ENCODE measurements at places on chromosomes 6 and 20. TPM values are rescaled to one million over a fixed set of nuclear protein-coding genes. Genes with fewer than 3 reads are reported as not detected.

DNA sequence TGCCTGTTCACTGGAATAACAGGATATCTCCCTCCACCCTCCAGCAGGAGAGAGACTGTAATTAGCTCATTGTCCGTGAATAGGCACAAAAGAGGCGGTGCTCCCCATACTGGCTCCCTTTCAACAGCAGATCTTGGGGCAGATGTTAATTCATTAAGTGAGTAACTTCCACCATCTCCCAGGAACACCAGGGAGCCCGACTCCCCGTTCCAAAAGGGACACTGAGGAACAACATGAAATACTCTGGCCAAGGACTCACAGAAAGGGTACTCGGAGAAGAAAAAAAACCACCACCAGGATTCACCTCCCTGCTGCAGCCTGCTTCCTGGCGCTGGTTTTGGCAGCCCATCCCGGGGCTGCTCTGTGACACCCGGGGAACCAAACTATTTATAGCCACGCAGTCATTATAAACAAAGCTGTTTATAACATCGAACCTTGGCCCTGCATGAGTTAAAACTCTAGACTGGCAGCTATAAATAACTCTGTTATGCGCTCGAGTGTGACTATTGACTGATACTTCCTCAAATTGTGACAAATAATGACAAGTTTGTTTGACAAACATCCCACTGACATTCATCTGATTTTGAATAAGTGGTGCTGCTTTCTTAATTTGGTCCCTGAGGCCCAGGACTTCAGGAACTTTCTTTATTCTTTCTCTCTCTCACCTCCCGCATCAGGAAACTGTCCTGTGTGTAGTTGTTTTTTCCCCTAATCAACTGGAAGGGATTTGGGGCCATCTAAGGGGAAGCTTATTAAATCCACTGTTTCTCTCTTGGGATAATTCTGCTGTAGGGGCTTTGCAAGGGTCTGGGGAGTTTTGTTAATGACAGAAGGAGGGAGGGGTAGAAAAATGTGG is 521.6 kb downstream of the CD83 start:
- H3K4me1 ChIP-seq: peaks cover 42% of the 10 kb centered on the region
- no peaks in the 10 kb centered on the region for H3K27me3 ChIP-seq
- H3K36me3 ChIP-seq: no peaks in the 10 kb centered on the region
- H3K27ac ChIP-seq: peak overlapping the region; percentile 28

DNA sequence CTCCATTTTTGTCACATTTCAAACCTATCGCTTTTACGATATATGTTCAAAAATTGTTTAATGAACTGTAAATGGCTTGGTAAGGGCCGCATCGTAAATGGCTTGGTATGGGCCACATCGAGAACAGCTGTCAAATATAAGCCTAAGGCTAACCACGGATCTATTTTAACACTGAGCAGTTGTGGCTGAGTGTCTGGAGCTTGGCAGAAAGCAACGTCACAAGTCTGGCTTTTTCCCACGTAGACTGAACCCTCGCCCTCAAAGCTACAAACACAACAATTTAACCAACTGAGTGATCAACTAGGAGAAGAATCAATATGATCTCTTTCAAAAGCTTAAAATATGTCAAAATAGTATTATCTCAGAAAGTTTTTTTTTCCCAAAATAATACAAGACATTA is 71.4 kb upstream of the PRSS16 start:
- no peaks in the 10 kb centered on the region for H3K4me1 ChIP-seq
- no peaks in the 10 kb centered on the region for H3K27me3 ChIP-seq
- no peaks in the 10 kb centered on the region for H3K36me3 ChIP-seq
- no peak overlapping the region for H3K27ac ChIP-seq

- no peaks in the 10 kb centered on the region for H3K36me3 ChIP-seq
- no peaks in the 10 kb centered on the region for H3K27me3 ChIP-seq
- no peak overlapping the region for H3K27ac ChIP-seq
- H3K4me3 ChIP-seq: no peak overlapping the region
- no peak for DNase-seq
- H3K4me1 ChIP-seq: no peaks in the 10 kb centered on the region
Observed at GRCh38 chr20:14830899-14831298, 493.5 kb upstream of the FLRT3 start.

- DNase-seq: no peak
- no peaks in the 10 kb centered on the region for H3K27me3 ChIP-seq
- no peaks in the 10 kb centered on the region for H3K4me1 ChIP-seq
- H3K4me3 ChIP-seq: no peak overlapping the region
Observed at GRCh38 chr6:11788043-11788442, 9.4 kb upstream of the ADTRP start.

DNA sequence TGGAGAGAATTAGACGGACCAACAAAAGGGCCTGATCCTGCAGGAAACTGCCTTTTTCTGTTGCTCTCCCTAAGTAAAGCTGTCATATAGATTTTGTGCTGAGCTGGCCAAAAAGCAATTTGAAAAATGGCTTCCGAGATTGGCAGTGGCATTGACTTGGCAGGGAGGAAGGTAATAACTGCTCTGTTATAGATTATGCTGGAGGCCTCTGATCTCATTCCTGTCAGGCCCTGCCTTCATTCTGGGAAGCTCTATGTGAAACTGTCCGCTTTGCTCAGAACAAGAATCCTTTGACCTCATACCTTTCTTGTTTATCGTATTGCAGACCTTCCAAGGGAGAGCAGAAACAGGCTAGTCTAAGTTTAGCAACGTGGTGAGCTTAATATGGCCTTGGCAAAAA is 234.4 kb downstream of the PHACTR1 start:
- no peak overlapping the region for H3K27ac ChIP-seq
- H3K36me3 ChIP-seq: no peaks in the 10 kb centered on the region
- no peaks in the 10 kb centered on the region for H3K27me3 ChIP-seq

GRCh38 chr6:138666636-138667035 is 106.9 kb upstream of the CCDC28A start:
- H3K36me3 ChIP-seq: no peaks in the 10 kb centered on the region
- H3K27me3 ChIP-seq: no peaks in the 10 kb centered on the region
- no peak overlapping the region for H3K4me3 ChIP-seq
- H3K27ac ChIP-seq: no peak overlapping the region

CHMP4B gene
- 68.5 TPM for total RNA-seq

- no peak overlapping the region for H3K4me3 ChIP-seq
- peaks cover 22% of the 10 kb centered on the region for H3K4me1 ChIP-seq
- no peaks in the 10 kb centered on the region for H3K27me3 ChIP-seq
- H3K27ac ChIP-seq: no peak overlapping the region
- H3K36me3 ChIP-seq: peaks cover 7% of the 10 kb centered on the region
Observed at GRCh38 chr20:4445784-4446183, 275.9 kb upstream of the PRND start.

DNA sequence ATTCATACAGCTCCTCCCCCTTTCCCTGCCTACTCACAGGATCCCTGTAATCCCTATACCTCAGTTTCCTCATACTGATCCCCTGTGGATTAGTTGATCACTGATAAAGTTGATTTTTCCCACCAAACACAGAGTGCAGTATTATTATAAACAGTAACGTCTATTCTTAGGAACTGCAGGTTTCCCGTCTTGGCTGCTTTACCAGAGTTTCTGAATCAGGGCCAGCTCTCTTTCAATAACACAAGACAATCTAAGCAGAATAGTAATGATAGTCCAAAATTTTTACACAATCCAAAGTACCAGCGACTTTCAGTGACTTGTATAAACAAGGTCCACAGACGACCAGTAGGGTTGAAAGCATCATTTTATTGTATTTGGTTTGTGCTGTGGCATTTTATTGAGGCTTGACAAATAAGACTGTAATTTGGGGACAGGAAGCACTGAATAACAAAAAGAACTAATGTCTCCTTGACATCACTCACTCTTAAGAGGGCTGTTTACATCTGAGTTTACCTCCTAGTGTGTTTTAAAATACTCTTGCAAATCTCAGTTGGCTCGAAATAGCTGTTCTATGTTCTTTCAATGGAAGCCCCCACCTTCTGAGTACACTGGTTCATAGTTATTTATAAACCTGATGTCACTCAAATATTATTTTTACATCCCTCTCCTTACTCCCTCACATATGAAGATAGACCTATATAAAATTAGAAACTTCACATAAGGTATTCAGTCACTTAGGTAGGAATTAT is 6.1 kb upstream of the JARID2 start:
- H3K36me3 ChIP-seq: no peaks in the 10 kb centered on the region
- H3K4me3 ChIP-seq: no peak overlapping the region
- DNase-seq: no peak
- peaks cover 7% of the 10 kb centered on the region for H3K4me1 ChIP-seq
- H3K27me3 ChIP-seq: no peaks in the 10 kb centered on the region

GRCh38 chr20:14335052-14335451 is 2.4 kb downstream of the FLRT3 start:
- no peak overlapping the region for H3K27ac ChIP-seq
- DNase-seq: no peak
- H3K4me1 ChIP-seq: no peaks in the 10 kb centered on the region
- H3K4me3 ChIP-seq: no peak overlapping the region
- H3K36me3 ChIP-seq: no peaks in the 10 kb centered on the region

DNA sequence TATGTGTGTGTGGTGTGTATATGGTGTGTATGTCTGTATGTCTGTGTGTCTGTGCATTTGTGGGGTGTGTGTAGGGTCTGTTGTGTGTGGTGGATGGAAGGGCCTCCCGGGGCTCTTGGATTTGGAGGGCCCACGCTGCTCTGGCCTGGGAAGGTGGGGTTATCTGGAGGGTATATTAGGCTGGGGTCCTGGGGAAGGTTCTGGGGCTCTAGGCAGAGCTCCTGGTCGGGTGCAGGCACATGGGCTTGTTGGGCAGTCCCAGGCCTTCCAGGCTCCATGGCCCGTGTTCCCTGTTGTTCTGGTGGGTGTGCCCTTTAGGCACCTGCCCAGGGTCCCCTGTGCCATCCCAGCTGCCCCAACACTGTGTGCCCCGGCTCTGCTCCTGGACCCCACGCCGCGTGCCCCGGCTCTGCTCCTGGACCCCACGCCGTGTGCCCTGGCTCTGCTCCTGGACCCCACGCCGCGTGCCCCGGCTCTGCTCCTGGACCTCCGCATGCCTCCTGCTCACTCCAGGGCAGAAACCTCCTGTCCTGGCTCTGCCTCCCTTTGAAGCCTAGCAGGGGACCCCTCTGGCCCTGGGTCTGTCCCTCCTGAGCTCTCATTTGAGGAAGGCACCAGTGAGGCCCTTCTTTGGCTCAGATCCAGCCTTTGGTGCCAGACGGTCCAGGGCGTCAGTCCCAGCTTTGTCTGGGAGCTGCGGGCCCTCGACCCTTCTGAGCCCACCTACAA is 10.2 kb upstream of the MYT1 start:
- no peaks in the 10 kb centered on the region for H3K36me3 ChIP-seq
- DNase-seq: no peak
- H3K27ac ChIP-seq: no peak overlapping the region

DNA sequence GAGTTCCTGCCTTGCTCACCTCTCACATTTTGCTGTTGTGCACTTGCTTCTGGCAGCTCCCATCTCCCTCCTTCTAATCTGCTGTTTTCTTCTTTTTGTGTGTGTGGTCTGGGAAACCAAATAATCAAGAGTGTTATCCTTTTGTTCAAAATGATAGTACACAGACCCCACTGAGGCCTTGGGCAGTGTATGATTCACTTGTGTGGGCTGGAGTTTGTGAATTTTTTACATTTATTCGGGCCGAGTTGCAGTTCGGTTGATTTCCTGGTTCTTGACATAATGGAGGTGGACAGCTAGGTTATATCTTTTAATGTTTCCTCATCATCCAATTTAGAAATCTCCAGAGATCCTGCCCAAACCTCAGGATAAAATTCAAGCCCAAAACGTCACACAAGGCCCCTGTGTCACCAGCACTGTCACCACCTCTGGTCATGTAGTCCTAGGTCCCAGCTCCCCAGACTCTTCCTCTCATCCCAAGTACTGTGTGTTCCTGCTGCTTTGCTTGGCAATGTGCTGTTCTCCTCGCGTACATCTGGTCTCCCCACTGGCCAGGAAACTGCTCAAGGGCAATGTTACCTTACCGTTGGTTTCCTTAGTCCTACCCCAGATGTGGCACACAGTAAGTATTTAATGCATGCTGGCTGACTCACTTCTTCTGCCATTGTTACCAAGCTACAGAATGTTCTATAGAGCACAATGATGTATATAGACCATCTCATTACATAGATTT is 55.7 kb upstream of the PHACTR2 start:
- no peak for DNase-seq
- no peaks in the 10 kb centered on the region for H3K36me3 ChIP-seq
- H3K4me1 ChIP-seq: no peaks in the 10 kb centered on the region

- H3K4me3 ChIP-seq: peak overlapping the region; percentile 87
- H3K36me3 ChIP-seq: peaks cover 6% of the 10 kb centered on the region
Observed at GRCh38 chr20:63957004-63957689, 931 bp upstream of the UCKL1 start.

DNA sequence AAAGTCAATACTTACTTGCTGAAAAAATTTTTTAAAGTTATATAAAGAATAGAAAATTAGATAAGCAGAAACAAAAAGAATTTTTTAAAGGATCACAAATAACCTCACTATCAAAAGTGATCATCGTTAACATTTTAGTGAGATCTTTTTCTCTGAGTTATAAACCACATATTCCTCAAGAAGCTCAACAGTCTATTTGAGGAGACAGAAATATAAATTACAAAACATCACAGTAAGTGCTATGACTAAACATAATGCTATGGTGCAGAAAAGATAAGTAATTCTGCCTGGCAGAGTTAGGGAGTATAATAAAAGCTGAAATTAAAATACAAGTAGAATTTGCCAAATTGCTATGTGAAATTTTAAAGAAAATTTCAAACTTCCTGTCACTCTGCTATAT is 226.7 kb downstream of the LMBRD1 start:
- no peaks in the 10 kb centered on the region for H3K4me1 ChIP-seq
- no peak overlapping the region for H3K4me3 ChIP-seq
- no peak for DNase-seq
- no peaks in the 10 kb centered on the region for H3K36me3 ChIP-seq
- no peaks in the 10 kb centered on the region for H3K27me3 ChIP-seq

ACTL10 gene
- 0.39 TPM for total RNA-seq

PAK5 gene
- not detected for total RNA-seq

SCUBE3 gene
- not detected for total RNA-seq

KCNK16 gene
- total RNA-seq: not detected

Data from A673 (cell line).